ENCODE measurements at places on chromosomes 7 and 10.

- DNase-seq, result no peak
Observed at GRCh38 chr7:43164757-43165156, 52.3 kb downstream of the HECW1 start.

DNA sequence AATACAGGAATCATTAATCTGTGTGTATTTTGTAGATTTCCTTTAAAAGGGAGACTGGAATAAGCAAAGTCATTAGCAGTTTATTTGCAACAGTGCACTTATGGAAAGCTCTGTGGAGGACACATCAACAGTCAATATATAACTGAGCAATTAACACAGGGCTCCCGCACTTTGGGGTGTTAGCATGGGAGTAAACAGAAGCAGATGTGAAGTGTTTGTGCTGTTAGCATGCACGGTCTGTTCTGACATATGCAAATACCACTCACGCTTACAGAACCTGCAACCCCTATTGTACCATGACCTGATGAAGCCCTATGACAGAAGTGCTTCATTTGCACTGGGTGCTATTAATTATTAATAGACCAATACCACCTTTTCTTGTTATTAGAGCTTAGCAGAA lies 118.9 kb downstream of the PPP1R3A start:
- no peak for DNase-seq

GRCh38 chr7:120857588-120858573 lies at the start of gene TSPAN12:
Gene TSPAN12 (minus strand): TSS chr7:120858144. CDS start chr7:120856763, 1,381 bp downstream.
- DNase-seq, result peak; percentile 19

DNA sequence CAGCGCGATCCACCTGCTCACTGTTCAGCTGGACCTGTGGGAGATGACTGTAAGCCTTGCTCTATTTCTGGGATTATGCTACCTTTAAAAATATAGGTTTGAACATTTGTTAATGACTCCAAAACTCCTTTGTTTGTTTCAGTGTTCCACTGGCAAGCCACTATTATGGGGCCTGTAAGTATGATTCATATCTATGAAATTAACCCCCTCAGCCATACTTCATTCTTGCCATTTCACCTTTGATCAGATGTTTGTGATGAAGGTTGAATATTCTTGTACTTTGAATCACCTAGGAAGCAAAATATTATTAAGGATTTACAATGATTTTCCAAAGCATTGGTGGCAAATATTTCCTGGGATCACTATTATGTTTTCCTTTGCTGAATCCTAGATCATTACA lies 23.9 kb upstream of the TFAM start:
- DNase-seq, result no peak

DNA sequence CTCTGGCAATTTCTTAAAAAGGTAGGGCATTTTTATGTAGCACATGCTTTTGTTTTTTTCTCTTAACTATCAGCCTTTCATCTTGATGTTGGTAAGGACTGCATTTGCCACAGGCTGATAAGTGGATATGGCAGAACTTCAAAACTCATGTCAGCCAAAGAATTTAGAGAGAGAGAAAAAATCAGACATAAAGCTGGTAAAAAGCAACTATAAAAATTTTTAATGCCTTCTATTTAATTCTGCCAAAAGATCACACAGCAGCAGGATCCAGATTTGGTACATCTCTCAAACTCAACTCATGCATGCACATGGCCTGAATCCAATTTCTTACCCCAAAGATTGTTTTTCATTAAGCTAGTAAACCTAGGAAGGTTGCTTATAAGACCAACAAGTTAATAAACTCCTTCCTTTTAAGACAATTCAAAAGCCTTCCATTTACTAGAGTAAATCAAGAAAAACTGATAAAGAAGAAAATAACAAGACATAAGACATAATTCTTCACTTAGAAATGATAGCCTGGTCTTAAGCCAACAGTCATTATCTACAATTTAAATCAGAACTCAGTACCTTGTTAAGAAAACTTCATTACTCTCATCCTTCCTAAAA lies 69.3 kb downstream of the GLI3 start:
- DNase-seq, result no peak

DNA sequence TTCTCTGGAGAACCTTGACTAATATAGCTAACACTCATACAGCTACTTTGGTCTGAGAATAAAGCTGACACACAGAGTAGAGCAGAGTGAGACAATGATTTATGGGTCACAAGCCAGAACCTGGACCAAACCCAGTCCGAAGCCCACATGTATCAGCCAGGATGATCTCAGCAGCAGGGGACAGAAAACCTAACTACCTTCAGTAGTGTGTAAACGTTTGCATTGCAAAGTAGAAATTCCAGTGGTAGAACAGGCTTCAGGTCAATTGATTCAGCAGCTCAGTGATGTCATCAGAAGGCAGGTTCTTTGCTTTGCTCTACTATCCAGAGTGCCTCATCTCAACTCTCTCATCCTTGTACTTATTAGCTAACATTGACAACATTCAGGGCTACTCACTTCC lies 62.5 kb upstream of the PALS2 start:
- no peak for DNase-seq

- no peak for DNase-seq
Observed at GRCh38 chr10:23114228-23114850, 19.0 kb downstream of the MSRB2 start.

GRCh38 chr7:38413784-38414183 lies 140.3 kb upstream of the TARP start:
- DNase-seq, result no peak

- no peak for DNase-seq
Observed at GRCh38 chr10:48418189-48418788, 111.8 kb downstream of the MAPK8 start.

DNA sequence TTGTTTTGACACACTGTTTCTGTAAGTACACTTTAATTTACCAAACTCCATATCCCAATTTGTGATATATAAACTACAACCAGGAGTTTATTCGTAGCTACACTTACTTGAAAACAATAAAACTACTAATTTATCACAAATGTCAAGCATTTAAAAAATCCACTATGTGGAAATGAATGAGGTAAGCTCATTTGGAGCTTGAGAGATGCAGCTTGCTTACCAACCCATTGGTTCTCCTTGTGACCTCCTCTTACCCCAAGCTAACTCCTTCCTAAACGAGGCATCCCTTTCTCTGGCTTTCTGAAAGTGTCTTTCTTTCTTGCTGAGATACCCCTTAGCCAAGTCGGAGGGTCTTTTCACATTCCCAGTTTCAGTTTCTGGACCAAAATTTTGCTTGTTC lies 2.5 kb downstream of the OR6V1 start:
- DNase-seq, result no peak

GRCh38 chr10:79277579-79278269 lies 69.5 kb upstream of the PPIF start:
- DNase-seq, result no peak

- no peak for DNase-seq
Observed at GRCh38 chr7:52635021-52635420, 400.4 kb upstream of the POM121L12 start.

GRCh38 chr10:110413049-110413783 lies 84.5 kb upstream of the DUSP5 start:
- no peak for DNase-seq

GRCh38 chr10:28684986-28685580 lies 7.8 kb downstream of the BAMBI start:
- DNase-seq, result no peak

DNA sequence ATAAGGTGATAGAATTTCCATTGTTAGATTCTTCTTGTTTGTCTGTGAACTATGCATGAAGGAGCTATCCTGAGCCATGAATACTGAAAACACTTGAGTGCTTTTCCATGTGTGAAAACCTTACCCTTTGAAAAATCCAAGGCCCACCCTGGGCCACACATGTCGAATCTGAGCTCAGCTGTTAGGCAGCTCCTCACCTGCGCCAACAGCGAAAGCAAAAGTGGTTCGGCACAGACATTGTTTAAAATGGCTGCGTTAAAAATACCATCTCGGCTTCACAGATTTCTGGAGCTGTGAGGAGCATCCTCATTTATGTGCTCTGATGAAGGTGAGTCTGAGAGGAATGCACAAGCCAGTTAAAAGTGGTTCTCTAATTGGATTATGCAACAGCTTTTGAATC lies 137.7 kb downstream of the NEUROD6 start:
- no peak for DNase-seq

GRCh38 chr7:38374507-38374906 lies 101.1 kb upstream of the TARP start:
- peak; percentile 59 for DNase-seq

- DNase-seq, result no peak
Observed at GRCh38 chr7:9231630-9232121, 798.3 kb downstream of the NXPH1 start.

DNA sequence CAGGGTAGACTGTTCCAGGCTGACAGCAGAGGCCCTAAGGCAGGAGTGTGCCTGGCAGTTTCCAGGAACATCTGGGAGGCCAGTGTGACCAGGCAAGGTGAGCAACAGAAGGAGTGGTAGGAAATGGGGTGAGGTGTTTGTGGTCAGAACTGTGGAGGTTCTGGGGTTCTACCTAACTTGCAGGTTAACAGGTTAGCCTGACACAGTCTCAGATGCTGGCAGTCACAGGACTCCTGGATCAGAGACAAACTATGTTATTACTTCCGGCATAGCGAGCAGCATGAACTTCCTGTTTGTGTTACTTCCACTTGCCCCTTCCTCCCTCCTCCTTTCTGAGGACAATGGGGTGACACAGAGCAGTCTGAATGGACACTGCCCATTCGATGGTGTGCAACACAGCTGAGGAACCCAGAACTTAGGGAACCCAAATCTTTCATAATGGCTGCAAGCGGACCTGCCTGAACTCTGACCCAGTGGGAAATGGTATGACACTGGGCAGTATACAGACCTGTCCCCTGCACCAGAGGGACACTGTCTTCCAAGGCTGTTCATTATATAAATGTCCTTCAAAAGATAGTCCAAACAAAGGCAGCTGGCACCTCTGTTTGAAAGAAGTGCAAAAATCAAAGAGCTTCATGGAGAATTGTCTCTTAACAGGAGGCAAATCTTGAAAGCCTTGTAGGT lies 3.9 kb upstream of the SAR1A start:
- peak; percentile 7 for DNase-seq

DNA sequence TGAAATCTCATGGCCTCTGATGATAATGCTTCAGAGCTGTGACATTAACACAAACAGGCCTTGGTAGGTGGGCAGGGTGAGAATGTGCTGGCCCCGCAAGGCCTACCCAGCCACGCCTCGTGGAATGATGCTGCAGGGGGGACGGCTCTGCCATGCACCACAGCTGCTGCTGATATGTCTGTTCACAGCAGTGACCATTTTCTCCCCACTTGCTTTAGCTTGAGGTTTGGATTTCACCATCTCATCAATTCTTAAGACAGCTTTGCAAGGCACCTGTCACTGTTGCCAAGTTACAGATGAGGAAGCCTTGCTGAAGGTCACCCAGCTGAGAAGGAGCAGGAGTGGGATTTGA lies 128.3 kb downstream of the PTPN20 start:
- DNase-seq, result no peak

DNA sequence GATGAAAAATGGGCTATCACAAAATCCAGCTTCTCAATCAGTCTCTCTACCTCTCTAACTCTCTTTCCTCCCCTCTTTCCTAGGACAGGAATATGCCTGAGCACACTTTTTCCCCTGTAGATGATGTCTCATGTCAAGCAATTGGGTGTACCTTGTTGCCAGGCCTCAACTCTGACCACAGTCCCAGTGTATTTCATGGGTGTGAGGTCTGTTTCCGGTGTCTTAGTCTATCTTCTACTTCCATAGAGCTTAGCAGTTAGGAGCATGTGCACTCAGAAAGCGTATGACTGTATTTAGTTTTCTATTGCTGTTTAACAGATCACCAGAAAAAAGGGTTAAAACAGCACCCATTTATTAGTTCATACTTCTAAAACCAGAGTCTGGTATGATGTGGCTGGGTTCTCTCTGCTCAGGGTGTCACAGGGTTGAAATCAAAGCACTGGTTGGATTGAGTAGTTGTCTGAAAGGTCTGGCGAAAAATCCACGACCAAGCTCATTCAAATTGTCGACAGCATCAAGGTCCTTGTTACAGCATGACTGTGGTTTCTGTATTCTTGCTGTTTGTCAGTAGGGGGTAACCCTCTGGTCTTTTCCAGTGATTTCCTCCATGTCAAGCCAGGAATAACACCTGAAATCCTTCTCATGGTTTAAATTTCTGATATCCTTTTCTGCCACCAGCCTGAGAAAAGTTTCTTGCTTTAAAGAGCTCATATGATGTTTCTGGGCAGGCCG lies 130.0 kb downstream of the THSD7A start:
- no peak for DNase-seq

DNA sequence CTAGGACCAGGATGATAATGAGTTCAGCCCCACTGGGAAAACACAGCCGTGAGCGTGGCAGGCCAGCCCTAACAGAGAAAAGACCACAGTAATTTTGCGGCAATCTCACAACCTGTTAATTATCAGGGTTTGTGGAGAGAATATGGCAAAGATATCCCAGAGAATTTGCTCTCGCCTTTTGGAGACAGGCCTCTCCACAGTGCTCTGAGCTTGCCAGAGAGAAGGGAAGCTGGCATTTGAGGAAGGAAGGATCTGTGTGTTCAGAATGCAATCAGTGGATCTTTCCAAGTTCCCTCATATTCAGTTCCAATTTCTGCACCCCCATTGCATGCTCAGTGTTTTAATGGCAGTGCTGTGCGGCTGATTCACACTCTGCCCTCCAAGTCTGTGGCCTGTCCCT lies 60.2 kb downstream of the PLPP4 start:
- no peak for DNase-seq

GRCh38 chr10:97020452-97021400 lies 165.0 kb downstream of the SLIT1 start:
- no peak for DNase-seq

GRCh38 chr7:100785878-100786277 lies 41.4 kb downstream of the EPHB4 start:
- DNase-seq, result no peak

GRCh38 chr7:47479821-47480575 lies 101.9 kb downstream of the TNS3 start:
- no peak for DNase-seq

- no peak for DNase-seq
Observed at GRCh38 chr10:103396789-103397087, 312 bp downstream of the PDCD11 start.

- DNase-seq, result no peak
Observed at GRCh38 chr10:15725603-15726002, 5.9 kb upstream of the ITGA8 start.

DNA sequence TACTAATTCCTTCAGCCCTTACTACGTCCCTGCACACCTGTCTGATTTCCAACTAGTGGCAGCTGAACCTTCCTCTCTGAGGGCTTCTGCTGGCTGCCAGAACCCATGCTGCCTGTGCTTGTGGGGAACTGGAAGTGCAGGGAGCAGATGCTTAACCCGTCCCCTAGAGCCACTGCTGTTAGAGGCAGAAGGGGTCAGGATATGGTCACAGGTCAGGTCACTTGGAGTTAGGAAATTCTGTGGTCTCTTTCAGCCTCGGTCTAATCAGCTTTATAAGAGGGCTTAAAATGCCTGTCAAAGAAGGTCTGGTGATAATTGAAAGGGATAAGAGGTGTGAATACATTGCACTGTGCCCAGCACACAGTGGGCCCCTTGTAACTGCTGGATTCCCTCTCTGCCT lies 82.0 kb downstream of the PLPP4 start:
- no peak for DNase-seq

- no peak for DNase-seq
Observed at GRCh38 chr7:92873776-92874175, 37.4 kb upstream of the CDK6 start.

- DNase-seq, result no peak
Observed at GRCh38 chr10:81251457-81252115, 623.4 kb upstream of the NRG3 start.
